ENCODE measurements at places on chromosomes 6 and 20. TPM values are rescaled to one million over a fixed set of nuclear protein-coding genes. Genes with fewer than 3 reads are reported as not detected.
A peak's percentile ranks its signal among the peaks of the same experiment; 100 is the strongest.

Gene HUS1B
- not detected for total RNA-seq

Gene BPIFB4
- total RNA-seq, result not detected

Gene SLC17A3
- total RNA-seq, result not detected

Gene DCDC2
- 0.29 TPM for total RNA-seq

Gene PACRG
- 0.29 TPM for total RNA-seq

Gene TPD52L1
- 113 TPM for total RNA-seq

Gene COL9A1
- not detected for total RNA-seq

Gene APOM
- total RNA-seq, result 7.9 TPM

Gene HIVEP2
- total RNA-seq, result 24.4 TPM

Gene ZFP64
- 4.3 TPM for total RNA-seq

Gene FAM184A
- total RNA-seq, result 0.55 TPM

Gene KIF25
- total RNA-seq, result 1.0 TPM

Gene CST5
- total RNA-seq, result not detected

DNA sequence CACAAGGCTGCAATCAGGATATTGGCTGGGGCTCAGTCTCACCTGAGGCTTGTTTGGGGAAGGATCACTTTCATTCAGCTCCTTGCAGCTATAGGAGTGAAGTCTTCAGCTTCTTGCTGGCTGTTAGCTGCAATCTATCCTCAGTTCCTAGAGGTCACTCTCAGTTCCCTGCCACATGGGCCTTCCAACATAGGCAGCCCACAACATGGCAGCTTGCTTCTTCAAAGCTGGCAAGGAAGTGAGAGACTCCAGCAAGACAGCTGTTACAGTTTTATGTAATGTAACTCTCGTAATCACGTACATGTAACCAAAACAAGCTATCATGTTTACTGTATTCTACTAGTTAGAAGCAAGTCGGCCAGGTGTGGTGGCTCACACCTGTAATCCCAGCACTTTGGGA, 226.9 kb downstream of the CDC5L start:
- no peaks in the 10 kb centered on the region for H3K4me1 ChIP-seq
- no peaks in the 10 kb centered on the region for H3K36me3 ChIP-seq
- DNase-seq, result no peak
- H3K4me3 ChIP-seq, result no peak overlapping the region

GRCh38 chr20:58854638-58855471, 2.3 kb downstream of the GNAS start:
- no peaks in the 10 kb centered on the region for H3K36me3 ChIP-seq
- peak overlapping the region; percentile 52 for H3K4me3 ChIP-seq
- no peak overlapping the region for H3K27ac ChIP-seq
- H3K27me3 ChIP-seq, result peaks cover 30% of the 10 kb centered on the region
- DNase-seq, result no peak

DNA sequence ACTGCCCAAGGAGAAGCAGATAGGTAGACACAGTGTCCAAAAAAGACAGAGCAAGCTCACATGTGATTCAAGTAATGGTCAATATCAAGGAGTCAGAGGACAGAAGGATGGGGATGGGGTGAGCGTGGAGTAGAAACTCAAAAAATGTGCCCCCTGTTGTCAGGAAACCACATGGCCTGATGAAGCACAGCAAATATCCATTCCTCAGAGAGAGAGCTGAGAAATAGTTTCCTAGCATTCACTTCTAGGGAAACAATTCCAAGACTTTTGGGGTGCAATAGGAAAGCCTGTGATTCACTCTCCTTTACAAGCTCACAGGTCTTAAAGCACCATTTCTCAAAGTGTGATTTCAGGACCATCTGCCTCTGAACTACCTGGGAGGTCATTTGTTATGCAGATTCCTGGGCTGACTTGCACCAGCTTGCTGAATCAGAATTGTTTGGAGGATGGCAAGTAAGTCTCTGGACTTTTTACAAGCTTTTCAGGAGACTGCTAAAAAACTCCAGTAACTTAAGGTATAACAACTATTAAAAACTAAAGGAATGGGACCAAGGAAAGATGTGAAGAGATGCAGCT, 432.8 kb downstream of the HDGFL1 start:
- no peaks in the 10 kb centered on the region for H3K27me3 ChIP-seq
- no peak overlapping the region for H3K4me3 ChIP-seq
- no peaks in the 10 kb centered on the region for H3K36me3 ChIP-seq

GRCh38 chr20:40156600-40157317, 532.3 kb downstream of the MAFB start:
- H3K4me1 ChIP-seq, result no peaks in the 10 kb centered on the region
- H3K27ac ChIP-seq, result no peak overlapping the region
- H3K36me3 ChIP-seq, result no peaks in the 10 kb centered on the region
- no peaks in the 10 kb centered on the region for H3K27me3 ChIP-seq
- no peak overlapping the region for H3K4me3 ChIP-seq
- DNase-seq, result no peak

- no peak for DNase-seq
- no peak overlapping the region for H3K4me3 ChIP-seq
- peaks cover 4% of the 10 kb centered on the region for H3K4me1 ChIP-seq
- no peaks in the 10 kb centered on the region for H3K36me3 ChIP-seq
These were observed 95.6 kb downstream of the SYCP2 start for GRCh38 chr20:59837623-59838394.

- H3K4me1 ChIP-seq, result no peaks in the 10 kb centered on the region
- no peaks in the 10 kb centered on the region for H3K27me3 ChIP-seq
- no peaks in the 10 kb centered on the region for H3K36me3 ChIP-seq
These were observed 21.5 kb upstream of the TMEM244 start for GRCh38 chr6:129882510-129883023.

DNA sequence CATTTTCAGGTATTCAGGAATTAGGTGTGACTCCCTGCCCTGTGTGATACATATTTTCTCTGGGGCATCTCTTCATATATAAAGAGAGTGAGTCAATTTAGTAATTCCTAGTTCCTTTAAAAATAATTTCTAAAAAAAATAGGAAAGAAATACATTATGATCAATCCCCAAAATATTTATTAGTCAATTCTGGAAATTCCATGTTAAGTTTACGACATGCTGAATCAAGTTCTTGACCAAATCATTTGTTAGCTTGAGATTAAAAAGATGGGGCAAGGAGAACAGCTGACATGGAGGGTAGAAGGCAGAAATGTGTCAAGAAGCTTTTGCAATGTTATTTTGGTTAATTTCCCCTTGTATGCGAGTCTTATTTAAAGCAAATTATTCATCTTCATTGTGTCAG, 22.7 kb upstream of the PRDM1 start:
- no peak for DNase-seq
- no peak overlapping the region for H3K27ac ChIP-seq
- no peaks in the 10 kb centered on the region for H3K36me3 ChIP-seq
- H3K27me3 ChIP-seq, result no peaks in the 10 kb centered on the region
- no peak overlapping the region for H3K4me3 ChIP-seq
- no peaks in the 10 kb centered on the region for H3K4me1 ChIP-seq

- H3K27ac ChIP-seq, result no peak overlapping the region
- no peak for DNase-seq
- no peaks in the 10 kb centered on the region for H3K27me3 ChIP-seq
- H3K4me3 ChIP-seq, result no peak overlapping the region
- peaks cover 3% of the 10 kb centered on the region for H3K4me1 ChIP-seq
These were observed 20.9 kb downstream of the LMBRD1 start for GRCh38 chr6:69775941-69776340.

- no peak for DNase-seq
- H3K4me1 ChIP-seq, result peaks cover 9% of the 10 kb centered on the region
- peaks cover 3% of the 10 kb centered on the region for H3K36me3 ChIP-seq
- H3K27me3 ChIP-seq, result no peaks in the 10 kb centered on the region
These were observed 657 bp upstream of the LTV1 start for GRCh38 chr6:143842461-143842901.

- H3K4me3 ChIP-seq, result no peak overlapping the region
- DNase-seq, result no peak
- no peaks in the 10 kb centered on the region for H3K36me3 ChIP-seq
- no peaks in the 10 kb centered on the region for H3K27me3 ChIP-seq
- no peaks in the 10 kb centered on the region for H3K4me1 ChIP-seq
These were observed 563.3 kb upstream of the ADGRB3 start for GRCh38 chr6:68071740-68072139.

GRCh38 chr20:9062066-9062465, 6.8 kb upstream of the PLCB4 start:
- no peaks in the 10 kb centered on the region for H3K4me1 ChIP-seq
- no peak for DNase-seq
- H3K27me3 ChIP-seq, result no peaks in the 10 kb centered on the region
- H3K4me3 ChIP-seq, result no peak overlapping the region
- H3K27ac ChIP-seq, result no peak overlapping the region

GRCh38 chr6:114068771-114069170, 97.8 kb upstream of the HDAC2 start:
- H3K4me1 ChIP-seq, result peaks cover 6% of the 10 kb centered on the region
- H3K36me3 ChIP-seq, result no peaks in the 10 kb centered on the region
- H3K27me3 ChIP-seq, result no peaks in the 10 kb centered on the region
- no peak overlapping the region for H3K4me3 ChIP-seq

DNA sequence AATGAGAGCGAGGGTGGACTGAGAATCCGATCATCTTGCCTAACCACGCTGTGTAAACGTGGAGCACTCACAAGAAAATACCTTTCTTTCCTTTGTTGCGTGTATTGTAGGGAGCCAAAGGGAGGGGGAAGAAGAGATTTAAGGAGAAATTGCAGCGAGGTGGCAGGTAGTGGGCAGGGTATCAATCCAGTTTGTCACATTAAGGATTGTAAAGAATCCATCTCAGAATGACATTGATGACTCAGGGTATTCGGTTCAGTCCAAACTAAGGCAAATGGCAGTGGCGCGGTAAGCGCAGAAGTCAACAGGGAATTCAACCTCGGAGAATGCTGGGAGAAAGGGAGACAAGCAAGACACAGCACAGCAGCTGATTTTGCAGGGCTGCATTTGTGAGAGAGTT, 146.2 kb downstream of the ID4 start:
- H3K27me3 ChIP-seq, result no peaks in the 10 kb centered on the region
- no peak overlapping the region for H3K4me3 ChIP-seq
- no peaks in the 10 kb centered on the region for H3K36me3 ChIP-seq
- no peak for DNase-seq
- H3K4me1 ChIP-seq, result no peaks in the 10 kb centered on the region

DNA sequence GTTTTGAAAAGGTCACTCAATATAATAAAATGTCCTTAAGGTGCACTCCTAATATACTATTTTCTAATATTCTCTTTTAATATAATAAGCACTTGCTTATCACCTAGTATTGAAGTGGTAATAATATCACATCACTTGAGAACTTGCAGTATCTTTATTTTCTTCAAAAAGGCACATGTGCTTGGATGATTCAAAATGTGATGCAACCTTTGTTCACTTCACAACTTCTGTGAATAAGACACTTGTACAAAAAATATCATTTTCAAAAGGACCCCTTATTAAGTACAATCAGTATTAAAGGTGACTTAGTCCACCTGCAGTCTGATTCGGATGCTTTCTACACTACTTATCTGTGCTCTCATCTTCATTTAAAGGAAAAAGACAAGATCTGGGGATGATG, 3.4 kb downstream of the PRELID3B start:
- H3K36me3 ChIP-seq, result peaks cover 38% of the 10 kb centered on the region
- no peak for DNase-seq
- no peaks in the 10 kb centered on the region for H3K27me3 ChIP-seq
- H3K27ac ChIP-seq, result no peak overlapping the region
- peaks cover 30% of the 10 kb centered on the region for H3K4me1 ChIP-seq
- H3K4me3 ChIP-seq, result no peak overlapping the region

GRCh38 chr6:42125231-42125630, 17.2 kb downstream of the C6orf132 start:
- no peak overlapping the region for H3K4me3 ChIP-seq
- H3K27ac ChIP-seq, result no peak overlapping the region
- no peaks in the 10 kb centered on the region for H3K36me3 ChIP-seq
- H3K27me3 ChIP-seq, result no peaks in the 10 kb centered on the region
- DNase-seq, result no peak
- no peaks in the 10 kb centered on the region for H3K4me1 ChIP-seq

GRCh38 chr6:90490030-90490716, 96.7 kb downstream of the MAP3K7 start:
- H3K4me1 ChIP-seq, result no peaks in the 10 kb centered on the region
- DNase-seq, result no peak

DNA sequence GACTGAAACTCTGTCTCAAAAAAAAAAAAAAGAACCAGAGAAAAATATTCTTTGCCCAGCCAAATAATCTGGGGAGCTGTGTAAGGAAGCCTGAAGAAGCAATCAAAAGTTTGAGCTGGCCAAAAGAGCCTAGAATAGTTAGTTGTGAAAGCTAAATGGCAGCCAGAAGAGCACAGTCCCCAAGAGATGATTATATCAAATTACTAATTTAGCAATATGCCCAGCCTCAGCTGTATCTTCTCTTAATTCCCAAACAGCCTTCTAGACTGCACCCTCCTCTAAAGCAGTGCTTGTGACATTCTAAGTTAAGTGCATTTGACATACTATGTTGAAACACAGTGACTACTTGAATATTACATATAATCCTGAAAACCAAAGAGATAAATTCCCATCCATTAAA, 38.9 kb downstream of the CDK19 start:
- H3K36me3 ChIP-seq, result no peaks in the 10 kb centered on the region
- no peaks in the 10 kb centered on the region for H3K4me1 ChIP-seq
- H3K4me3 ChIP-seq, result no peak overlapping the region

GRCh38 chr20:10721137-10721896, 47.5 kb upstream of the JAG1 start:
- no peaks in the 10 kb centered on the region for H3K4me1 ChIP-seq
- no peak for DNase-seq
- H3K27ac ChIP-seq, result no peak overlapping the region
- no peaks in the 10 kb centered on the region for H3K36me3 ChIP-seq
- no peaks in the 10 kb centered on the region for H3K27me3 ChIP-seq

DNA sequence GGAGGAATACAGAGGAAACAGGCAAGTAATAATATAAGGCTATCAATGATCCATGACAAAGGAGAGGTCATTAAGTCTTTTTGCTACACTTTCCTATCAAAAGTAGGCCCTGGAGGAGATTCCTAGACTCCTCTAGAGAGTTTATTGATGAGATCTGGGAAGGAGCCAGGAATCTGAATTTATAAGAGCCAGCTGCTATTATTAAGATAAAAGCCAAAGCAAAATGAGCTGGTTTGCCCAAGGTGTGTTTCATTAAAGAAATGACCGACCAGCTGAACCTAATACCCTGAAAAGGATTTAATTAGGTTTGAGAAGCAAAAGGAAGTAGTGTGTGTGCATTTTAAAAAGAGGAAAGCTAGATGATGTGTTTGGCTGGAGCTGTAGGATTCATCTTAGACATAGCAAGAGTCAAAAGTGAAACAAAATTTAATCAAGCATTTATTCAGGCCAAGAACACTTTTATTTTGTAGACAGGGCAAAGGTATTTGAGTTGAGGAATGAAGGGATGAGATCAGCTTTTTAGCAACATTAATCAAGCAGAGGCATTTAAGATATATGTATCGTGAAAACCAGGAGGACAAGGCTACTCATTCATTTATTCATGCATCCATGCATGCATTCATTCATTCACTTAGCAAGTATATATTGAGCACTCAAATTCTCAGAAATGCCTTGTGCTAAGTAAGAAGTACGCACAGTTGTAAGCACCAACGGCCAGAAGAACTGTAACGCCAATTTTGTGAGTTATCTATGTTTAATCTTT, 43.5 kb upstream of the SCAF8 start:
- H3K36me3 ChIP-seq, result no peaks in the 10 kb centered on the region
- H3K27ac ChIP-seq, result no peak overlapping the region
- no peak overlapping the region for H3K4me3 ChIP-seq
- H3K27me3 ChIP-seq, result no peaks in the 10 kb centered on the region
- DNase-seq, result no peak
- H3K4me1 ChIP-seq, result no peaks in the 10 kb centered on the region

GRCh38 chr6:14630016-14630415, 512.4 kb downstream of the CD83 start:
- H3K27ac ChIP-seq, result no peak overlapping the region
- no peak for DNase-seq
- no peaks in the 10 kb centered on the region for H3K36me3 ChIP-seq
- H3K4me1 ChIP-seq, result no peaks in the 10 kb centered on the region
